ENCODE measurements at places on chromosomes 13 and 19.

GRCh38 chr19:55622242-55622969 is 2.0 kb downstream of the ZNF784 start:
- DNase-seq: no peak

DNA sequence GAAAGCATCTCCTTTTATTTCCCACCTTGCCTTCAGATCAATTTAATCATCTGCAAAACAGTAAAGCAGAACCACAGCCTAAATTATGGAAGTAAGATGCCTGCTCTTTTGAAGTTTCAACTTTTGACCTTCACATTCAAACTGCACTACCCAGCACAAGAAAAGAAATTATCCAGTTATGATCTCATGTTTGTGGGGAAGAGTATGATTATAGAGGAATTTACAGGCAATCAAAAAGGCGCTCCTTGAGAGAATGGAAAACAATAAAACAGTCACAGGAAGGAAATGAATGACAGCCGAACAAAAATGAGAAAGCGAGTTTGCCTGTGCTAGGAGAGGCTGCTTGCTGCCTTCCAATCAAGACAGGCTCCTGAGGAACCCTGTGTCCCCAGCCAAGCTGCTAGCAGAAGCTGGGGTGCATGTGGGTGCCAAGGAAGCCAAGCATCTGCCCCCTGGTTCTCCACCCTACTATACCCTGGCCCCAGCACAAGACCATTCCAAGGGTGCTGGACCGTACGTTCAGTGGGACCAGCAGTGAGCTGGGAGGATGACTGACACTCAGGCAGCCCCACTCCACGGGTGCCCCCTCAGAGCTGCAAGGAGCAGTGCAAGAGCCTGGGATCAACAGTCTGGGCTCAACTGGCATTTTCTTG is 47.8 kb downstream of the PEPD start:
- no peak for DNase-seq

GRCh38 chr13:35851356-35851755 is 279.8 kb downstream of the DCLK1 start:
- DNase-seq: no peak

DNA sequence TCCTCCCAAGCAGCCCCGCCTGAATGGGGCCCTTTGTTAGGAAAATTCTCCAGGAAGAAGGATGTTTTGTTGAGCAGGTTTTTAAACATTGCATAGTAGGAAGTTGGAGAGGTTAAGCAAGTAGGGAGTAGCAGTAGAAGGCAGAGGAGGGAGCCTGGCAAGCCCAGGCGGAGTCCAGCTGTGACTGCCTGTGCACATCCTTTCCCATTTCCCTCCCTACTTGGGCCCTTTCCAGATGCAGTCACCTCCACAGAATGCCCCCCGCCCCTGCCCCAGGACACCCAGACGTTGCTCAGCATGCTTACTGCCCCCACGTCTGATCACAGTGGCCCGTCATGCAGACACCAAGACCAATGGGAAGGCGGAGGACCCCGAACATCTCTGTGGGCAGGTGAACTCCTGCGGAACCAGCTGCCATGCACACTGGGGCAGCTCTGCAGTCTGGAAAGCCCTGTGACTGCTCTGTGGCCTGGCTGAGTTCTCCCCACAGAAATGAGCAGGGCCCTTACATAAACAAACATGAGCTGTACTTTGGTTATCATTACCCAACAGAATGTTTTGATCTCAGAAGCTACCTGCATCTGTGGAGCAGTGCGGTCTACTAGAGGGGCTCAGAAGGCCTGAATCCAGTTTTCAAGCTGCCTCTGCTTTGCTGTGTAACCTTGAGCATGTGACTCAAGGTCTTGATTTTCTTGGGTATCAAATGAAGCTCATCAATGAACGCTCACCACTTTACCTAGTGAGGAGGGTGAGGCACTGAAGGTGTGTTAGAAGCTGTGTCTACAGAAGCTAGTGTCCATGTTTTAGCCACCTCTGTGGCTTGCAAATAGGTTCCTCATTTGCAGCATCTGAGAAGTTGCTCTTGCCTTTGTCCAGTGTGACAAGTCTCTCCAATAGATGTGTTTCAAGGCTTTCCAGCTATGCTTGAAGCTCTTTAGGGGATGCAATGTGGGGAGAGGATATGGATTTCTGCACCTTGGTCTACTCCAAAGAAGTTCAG is 84.2 kb downstream of the TNFRSF19 start:
- DNase-seq: no peak

DNA sequence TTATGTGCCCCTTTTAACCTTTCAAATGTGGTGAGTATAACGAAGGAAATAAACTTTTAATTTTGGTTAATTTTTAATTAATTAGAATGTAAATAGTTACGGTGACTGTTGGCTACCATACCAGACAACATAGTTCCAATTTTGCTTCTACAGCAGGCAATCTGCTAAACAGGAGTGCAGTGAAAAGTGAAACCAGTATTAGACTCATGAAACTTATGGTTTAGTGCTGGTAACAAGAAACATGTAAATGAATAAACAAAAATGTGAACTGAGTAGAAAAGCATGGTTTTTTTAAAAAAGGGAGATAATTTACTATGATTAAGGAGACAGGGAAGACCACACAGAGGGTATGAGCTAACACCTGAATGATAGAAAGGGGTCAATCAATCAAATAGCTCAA is 478.4 kb downstream of the PCDH9 start:
- no peak for DNase-seq

- DNase-seq: no peak
Measured at GRCh38 chr19:48819366-48819816, 8.6 kb upstream of the BCAT2 start.

- DNase-seq: no peak
Measured at GRCh38 chr13:111508164-111508870, 187.9 kb downstream of the TEX29 start.

DNA sequence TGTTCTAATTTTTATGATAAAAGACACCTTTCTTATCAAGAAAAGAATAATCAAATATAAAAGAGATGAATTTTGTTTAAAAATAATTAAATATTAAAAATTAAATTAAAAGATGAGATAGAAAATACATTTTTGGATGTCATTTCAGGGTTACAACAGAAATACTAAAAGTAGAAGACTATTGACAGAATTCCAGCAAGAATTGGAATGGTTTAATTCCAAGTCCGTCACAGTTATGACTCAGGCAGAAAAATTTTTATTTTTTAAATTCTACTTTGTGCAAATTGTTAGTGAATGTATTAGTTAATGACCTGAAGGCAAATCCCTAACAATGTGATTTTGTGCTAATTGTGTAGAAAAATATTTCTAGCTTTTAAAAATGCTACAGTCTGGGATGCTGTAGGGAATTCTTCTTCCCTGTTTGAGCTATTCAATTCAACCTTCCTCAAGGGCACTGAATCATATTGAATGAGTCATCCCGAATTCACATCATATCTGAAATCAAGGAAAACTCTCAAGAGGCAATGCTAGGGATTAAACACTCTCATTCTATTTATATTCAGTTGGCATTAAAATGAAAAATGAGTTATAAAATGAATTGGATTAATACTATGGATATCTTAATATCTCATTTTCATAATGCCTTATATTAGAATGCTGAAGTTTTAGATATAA is 633.5 kb upstream of the ATXN8OS start:
- DNase-seq: no peak
